Right lung (tissue), 10 donors: ENCODE measurements at places on chromosomes 12 and 14. TPM values are rescaled to one million over a fixed set of nuclear protein-coding genes. Genes with fewer than 3 reads are reported as not detected.

DNA sequence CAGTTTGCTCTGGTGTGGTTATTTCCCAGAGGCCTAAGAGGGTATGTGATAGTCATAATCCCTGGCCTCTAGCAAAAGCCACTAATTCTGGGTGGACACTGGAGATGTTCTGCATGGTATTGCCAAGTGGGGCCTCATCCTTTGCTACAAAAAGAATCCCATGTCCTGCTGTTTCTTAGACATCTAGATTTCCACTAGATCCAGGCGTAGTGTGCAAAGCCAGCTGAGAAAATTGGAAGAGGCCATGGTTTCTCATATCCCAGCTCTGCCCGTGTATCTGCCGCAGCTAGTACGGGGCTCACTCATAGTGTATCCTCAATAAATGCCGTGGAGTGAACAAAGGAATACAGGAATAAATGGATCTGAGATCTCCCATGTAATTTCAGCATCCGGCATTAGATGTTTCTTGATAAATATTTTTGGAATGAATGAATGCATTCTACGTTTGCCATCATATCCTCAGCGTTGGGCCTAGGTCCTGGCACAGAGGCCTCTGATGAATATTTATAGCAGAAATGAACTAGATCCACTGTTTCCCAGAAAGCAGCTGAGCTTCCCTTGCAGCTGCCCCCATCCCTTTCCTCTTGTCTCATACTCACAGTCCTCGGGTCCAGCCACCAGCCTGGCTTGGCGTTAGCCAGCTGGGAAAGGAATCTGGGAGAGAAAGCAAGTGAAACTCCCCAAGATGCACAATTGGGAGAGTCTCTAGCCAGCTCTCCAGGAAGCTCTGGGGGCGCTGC lies 76.3 kb upstream of the NOS1 start:
- no peak for DNase-seq

DNA sequence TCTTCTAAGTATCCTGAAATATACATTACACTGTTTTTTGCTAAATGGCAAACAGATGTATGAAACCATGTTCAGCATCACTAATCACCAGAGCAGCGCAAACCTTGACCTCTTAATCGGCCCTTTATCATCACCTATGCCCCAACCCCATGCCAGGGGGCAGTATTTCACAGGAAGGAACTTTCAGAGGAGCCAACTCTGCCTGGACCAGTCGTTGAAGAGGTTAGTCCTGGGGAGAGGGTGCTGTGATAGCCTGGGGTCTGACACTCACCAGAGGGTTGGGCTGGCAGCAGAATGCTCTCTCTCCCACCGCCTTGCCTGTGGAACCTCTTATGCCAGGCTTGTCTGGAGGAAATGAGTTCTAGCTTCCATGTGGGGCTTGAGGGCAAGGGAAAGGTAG lies 411.7 kb downstream of the TMEM117 start:
- no peak for DNase-seq

The LMO3 gene
- polyA plus RNA-seq: 12.0 TPM

DNA sequence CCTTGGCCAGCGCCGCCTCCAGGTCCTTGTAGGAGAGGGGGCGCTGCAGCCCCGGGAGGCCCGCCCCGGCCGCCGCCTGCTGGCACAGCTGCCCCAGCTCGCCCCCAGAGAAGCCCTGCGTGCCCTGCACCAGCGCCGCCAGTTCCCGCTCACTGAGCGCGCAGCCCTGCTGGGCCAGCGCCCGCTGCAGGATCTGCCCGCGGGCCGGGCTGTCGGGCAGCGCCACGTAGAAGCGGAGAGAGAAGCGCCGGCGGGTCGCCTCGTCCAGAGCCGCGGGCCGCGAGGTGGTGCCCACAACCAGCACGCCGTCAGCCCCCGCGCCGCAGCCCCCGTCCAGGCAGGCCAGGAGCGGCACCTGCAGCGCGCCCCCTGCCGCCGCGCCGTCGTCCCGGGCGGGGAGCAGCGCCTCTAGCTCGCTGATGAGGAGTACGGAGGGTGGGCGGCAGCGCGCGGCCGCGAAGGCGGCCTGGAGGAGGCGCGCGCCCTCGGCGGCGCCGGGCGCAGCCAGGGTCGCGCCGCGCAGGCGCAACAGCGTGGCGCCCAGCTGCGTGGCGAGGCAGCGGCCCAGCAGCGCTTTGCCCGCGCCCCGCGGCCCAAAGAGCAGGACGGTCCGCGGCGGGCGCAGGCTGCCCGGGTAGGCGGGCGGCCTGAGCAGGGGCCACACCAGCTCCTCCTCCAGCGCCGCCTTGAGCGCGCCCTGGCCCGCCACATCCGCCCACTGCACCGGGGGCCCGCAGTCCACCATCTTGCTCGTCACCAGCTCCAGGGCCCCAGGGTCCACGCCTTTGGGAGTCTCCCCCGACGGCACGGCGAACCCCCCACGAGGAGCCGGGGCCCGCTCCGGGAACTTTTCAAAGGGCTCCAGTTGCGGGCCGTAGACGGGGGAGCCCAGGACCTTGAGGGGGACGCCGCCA lies 27.7 kb downstream of the FIGNL2 start:
- DNase-seq: peak; percentile 61

The AKT1 gene
- 124 TPM for polyA plus RNA-seq

- peak; percentile 79 for DNase-seq
These were observed 6.0 kb downstream of the CLMN start for GRCh38 chr14:95313707-95314106.

- no peak for DNase-seq
These were observed 215.6 kb downstream of the TTC8 start for GRCh38 chr14:89040080-89040459.

DNA sequence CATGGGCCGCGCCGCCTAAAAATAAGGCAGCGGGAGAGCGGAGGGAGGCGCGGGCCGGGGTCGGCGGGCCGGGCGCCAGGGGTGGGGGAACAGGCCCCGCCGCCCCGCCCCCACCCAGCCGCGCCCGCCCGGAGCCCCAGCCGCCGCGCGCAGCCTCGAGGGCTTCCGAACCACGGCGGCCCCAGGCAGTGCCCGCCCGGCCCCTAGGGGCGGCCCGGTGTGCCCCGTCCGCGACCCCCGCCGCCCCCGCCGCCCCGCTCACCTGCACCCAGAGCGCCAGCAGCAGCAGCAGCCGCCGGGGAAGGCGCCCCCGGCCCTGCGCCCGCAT lies 519 bp downstream of the JAG2 start:
- no peak for DNase-seq

GRCh38 chr14:70020352-70021170 lies 141.3 kb downstream of the SMOC1 start:
- no peak for DNase-seq

The CDCA3 gene
- polyA plus RNA-seq: 23.4 TPM

The DIO3 gene
- polyA plus RNA-seq: 0.08 TPM

DNA sequence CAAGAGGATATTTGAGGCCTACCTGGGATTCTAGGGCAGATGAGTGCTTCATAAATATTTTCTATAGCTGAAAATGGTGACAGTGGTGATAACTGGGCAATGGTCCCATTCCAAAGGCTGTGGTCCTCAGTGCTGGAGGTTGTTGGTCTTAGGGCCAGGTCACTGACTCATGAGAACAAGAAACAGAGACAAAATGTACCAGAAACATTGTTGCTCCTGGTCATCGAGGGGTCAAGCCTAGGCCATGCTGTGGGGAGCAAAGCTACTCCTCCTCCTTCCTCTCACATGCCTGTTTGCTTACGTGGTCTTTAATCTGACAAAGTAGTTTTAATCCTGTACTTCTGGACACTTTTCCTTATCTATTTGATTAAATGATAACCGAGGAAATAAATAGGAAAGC lies 33.8 kb downstream of the ERG28 start:
- no peak for DNase-seq
